ENCODE measurements at places on chromosomes 4 and X. TPM values are rescaled to one million over a fixed set of nuclear protein-coding genes. Genes with fewer than 3 reads are reported as not detected.

The NXF2B gene
- total RNA-seq, result not detected

The PCYT1B gene
- 0.60 TPM for total RNA-seq

The MAGEA12 gene
- not detected for total RNA-seq

The TNIP3 gene
- total RNA-seq, result not detected

The HS3ST1 gene
- 10.1 TPM for total RNA-seq

The NPY5R gene
- not detected for total RNA-seq

The PNMA6A gene
- not detected for total RNA-seq

The GAGE12E gene
- not detected for total RNA-seq

The ASB5 gene
- total RNA-seq, result not detected

The MAGEA9B gene
- not detected for total RNA-seq

The MAGEE2 gene
- total RNA-seq, result not detected

The DDIT4L gene
- total RNA-seq, result 0.14 TPM

The MAOB gene
- total RNA-seq, result not detected

The PDLIM3 gene
- 0.56 TPM for total RNA-seq

The WAS gene
- 0.14 TPM for total RNA-seq

The STARD8 gene
- not detected for total RNA-seq

The CNGA1 gene
- 5.1 TPM for total RNA-seq

The GYG2 gene
- 0.05 TPM for total RNA-seq

The ASIC5 gene
- not detected for total RNA-seq

The NKX3-2 gene
- total RNA-seq, result not detected

The FAT4 gene
- total RNA-seq, result 3.2 TPM

The GPC3 gene
- total RNA-seq, result 6.9 TPM

The TIGD4 gene
- 0.14 TPM for total RNA-seq

The CFI gene
- total RNA-seq, result 0.21 TPM

The ATP2B3 gene
- not detected for total RNA-seq

The FOXO4 gene
- total RNA-seq, result 3.5 TPM

The CSAG1 gene
- not detected for total RNA-seq

The LAMTOR3 gene
- total RNA-seq, result 33.6 TPM

The P2RY4 gene
- 0.21 TPM for total RNA-seq

The UNC5C gene
- total RNA-seq, result not detected

The GC gene
- total RNA-seq, result not detected

The SEPTIN11 gene
- 50.7 TPM for total RNA-seq

The GLUD2 gene
- total RNA-seq, result 0.14 TPM

The HADH gene
- total RNA-seq, result 27.6 TPM

The IL3RA gene
- not detected for total RNA-seq

The NR0B1 gene
- 0.23 TPM for total RNA-seq

The SLC25A53 gene
- 2.4 TPM for total RNA-seq

Data from airway epithelial cell (primary cell).